ENCODE measurements at places on chromosomes 12 and 14. TPM values are rescaled to one million over a fixed set of nuclear protein-coding genes. Genes with fewer than 3 reads are reported as not detected.

- DNase-seq, result no peak
Observed at GRCh38 chr14:72024043-72024407, 91.8 kb downstream of the RGS6 start.

- no peak for DNase-seq
Observed at GRCh38 chr12:2414810-2415567, 362.2 kb downstream of the CACNA1C start.

DNA sequence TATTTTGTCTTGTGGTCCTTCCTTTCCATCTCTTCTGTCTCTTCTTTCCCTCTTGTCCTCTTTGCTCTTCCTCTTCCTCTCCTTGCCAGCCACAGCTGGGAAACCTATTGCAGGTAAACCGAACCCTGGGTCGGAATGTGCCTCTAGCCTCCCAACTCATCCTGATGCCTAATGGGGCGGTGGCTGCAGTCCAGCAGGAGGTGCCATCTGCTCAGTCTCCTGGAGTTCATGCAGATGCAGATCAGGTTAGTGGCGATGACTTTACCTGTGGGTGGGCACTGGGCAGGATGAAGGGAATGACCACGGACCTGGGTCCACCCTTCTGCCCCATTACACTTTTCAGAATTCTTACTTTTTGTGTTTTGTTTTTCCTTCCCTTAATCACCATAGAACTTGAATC lies 8.2 kb downstream of the PHC1 start:
- no peak for DNase-seq

The DNAH10 gene
- total RNA-seq, result 0.60 TPM

- DNase-seq, result no peak
Observed at GRCh38 chr12:78928200-78929074, 63.9 kb downstream of the SYT1 start.

The CCDC63 gene
- not detected for total RNA-seq

The RDH11 gene
- 62.1 TPM for total RNA-seq

- DNase-seq, result no peak
Observed at GRCh38 chr14:53622447-53622846, 334.2 kb downstream of the BMP4 start.

- DNase-seq, result no peak
Observed at GRCh38 chr12:4743046-4743445, 22.8 kb downstream of the GALNT8 start.

DNA sequence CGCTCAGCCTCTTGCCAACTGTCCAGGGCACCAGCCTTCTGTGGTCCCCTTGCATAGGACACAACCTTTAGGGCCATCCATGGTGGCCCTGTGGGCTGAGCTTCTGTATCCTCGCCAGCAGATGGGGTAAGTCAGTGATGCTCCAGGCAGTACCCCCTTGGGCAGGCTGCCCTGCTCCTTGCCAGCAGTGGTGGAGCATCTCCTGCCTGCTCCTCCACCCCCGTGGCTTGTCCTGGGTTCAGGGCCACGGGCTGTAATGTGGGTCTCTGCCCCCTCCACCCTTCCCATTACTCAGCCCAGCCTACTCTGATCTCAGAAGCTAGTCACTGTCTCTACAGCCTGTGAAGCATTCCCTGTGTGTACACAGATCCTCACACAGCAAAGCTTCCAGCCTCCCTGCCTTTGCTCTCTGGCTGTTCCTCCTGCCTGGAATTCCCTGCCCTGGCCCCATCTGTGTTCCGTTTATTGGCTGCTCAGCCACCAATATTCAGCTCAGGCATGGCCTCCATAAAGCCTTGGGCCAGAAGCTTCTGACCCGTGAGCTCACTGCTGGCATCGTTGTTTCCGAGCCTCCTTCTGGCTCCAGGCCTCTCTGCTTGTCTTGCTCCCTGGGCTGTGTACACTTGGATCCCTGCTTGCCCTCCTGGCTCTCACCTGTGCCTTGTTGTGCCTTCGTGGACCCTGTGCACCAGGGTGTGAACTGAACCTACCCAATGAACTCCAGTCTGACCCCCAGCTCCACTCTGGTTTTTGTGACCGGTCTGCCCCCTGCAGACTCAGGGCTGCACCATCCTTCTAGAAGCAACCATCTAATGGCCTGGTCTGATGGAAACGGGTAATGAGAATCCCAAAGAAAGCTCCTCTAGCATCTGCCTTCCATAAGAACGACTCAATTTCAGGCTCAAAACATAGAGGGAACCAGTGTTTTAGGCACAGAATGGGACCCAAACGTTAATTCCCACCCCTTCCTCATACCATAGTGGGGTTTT lies 177.0 kb upstream of the PRMT8 start:
- DNase-seq, result no peak

The KRT85 gene
- not detected for total RNA-seq

The IL22 gene
- total RNA-seq, result not detected

GRCh38 chr12:21677622-21678277 lies 20.1 kb upstream of the LDHB start:
- DNase-seq, result no peak

The NEUROD4 gene
- total RNA-seq, result not detected

DNA sequence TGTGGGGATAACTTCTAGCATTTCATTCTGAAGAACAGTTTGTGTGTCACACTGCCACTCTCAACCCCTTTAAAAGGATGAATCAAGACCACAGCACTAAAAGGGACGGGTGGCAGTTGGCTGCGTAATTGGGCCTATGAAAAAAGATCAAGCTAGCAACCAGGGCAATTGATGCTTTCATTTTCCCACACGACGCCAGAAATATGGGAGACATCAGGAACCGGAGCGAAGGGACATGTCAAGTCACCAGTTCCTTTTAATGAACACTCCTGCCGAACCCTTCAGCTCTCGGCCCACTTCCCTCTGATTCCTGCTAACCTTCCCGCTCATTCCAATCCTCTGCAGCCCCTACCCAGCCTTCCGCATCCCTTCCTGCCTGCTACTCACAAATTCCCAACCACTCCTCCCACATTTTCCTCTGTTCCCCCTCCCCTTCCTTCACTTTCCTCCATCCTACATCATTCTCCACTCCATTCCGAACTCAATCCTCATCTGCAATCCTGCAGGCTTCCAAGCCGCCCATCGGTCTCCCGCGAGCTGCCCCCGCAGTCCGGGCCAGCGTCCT lies 753 bp downstream of the CSRNP2 start:
- DNase-seq, result peak; percentile 45

The NKX2-1 gene
- total RNA-seq, result not detected

GRCh38 chr12:33450480-33450879 lies 10.9 kb upstream of the SYT10 start:
- DNase-seq, result no peak

GRCh38 chr14:23401291-23401690 lies 6.8 kb downstream of the MYH6 start:
- no peak for DNase-seq

DNA sequence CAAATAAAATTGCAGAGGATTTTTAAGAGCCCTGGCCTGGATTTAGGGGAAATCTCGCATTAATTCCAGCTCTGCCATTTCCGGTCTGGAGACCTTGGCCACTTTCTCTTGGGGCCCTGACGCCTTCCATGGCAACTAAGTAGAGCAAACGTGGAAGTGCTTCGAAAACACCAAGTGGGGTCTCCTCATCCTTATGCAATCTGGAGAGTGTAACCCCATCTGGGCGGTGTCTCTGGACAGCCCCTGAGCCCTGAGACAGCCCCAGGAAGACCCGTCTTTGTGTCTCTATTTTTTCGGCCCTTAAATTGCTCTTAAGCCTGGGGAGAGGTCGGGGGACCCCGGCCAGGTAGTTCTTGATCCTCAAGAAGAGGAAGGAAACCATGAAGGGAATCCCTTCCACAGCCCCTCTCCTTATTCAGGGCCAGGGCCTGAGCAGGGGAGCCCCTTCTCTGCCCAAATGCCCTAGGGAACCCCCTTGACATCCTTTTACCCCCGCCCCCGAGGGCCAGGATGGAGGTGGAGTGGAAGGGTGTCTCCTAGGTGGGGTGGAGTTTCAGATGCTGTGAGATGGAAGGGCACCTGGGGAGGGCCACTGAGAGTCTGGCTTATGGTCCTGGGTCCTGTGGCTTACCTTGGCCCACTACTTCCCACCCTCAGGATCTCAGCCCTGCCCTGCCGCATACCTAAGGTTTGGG lies 17.6 kb upstream of the NR4A1 start:
- no peak for DNase-seq

Measured in ureter (tissue), 1 donor.